ENCODE measurements at places on chromosomes 2 and 18.

- DNase-seq: no peak
These were observed 5.6 kb downstream of the MYT1L start for GRCh38 chr2:2325516-2325915.

DNA sequence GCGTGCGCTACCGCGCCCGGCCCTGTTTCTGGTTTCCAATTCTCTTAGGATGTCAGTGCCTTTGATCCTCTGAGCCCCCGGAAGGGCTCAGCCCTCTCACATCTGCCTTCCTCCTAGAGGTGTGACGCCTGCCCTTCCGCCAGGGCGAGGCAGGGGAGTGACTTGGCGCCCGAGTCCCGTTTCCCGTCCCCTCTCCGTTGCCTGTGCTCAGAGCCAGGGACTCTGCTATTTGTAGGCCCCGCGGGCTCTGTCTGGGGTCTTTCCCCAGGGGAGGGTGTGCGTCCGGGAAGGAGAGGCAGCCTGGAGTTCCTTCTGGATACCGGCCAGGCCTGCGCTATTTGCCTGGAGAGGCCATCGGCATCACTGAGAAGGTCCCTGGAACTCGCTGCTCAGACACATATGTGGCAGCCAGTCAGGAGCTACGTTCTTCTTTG, 103.7 kb upstream of the TAF1B start:
- DNase-seq: peak; percentile 26

GRCh38 chr18:22946217-22946616, 13.1 kb downstream of the RBBP8 start:
- no peak for DNase-seq

DNA sequence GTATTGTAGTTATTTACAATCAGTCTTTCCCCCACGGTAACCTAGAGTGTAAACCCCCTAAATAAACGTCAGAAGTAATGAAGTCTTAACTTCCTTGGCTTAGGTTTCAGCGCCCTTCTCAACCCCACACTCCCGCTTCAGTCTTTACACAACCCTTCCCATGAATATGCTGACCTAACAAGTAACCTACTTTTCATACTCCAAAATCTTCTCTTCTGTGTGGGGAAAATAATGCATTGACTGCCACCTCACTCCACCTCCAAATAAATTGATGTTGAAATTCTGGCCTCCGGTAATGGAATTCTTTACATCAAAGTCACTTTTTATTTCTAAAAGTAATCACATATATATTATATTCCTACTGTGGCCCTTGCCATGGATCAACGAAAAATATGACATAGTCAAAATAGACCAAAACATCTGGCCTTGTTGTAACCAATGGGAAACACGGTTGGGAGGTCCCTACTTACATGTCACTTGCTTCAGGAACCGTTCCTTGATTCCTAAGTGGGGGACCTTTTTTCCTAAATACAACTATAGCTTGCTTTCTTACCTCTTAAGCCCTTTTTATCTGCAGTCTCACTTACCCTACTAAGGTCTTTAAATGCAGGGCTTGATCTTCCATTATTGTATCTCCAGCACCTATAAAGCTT, 961 bp downstream of the GEN1 start:
- DNase-seq: no peak

DNA sequence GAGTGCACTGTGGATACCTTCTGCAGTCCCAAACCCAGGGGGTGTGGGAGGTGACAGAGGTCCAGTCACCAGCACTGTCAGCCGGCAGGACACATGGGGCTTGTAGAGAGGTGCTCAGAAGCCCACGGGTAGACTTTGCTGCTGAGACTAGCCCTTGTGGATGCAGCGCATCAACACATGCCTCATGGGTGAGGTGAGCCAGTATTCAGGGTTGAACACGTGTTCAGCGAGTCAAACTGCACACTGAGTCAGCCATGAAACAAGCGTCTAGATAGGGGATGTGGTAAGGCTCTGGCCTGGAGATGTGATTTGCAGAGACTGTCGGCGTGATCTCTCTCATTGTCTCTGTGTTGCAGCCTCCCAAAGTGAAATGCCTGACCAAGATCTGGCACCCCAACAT, 35.8 kb upstream of the SCLY start:
- no peak for DNase-seq

Measured in T follicular helper cell (primary cell).